ENCODE measurements at places on chromosomes 13 and 19.

- DNase-seq: no peak
These were observed 373.2 kb downstream of the PCDH17 start for GRCh38 chr13:58004751-58005150.

DNA sequence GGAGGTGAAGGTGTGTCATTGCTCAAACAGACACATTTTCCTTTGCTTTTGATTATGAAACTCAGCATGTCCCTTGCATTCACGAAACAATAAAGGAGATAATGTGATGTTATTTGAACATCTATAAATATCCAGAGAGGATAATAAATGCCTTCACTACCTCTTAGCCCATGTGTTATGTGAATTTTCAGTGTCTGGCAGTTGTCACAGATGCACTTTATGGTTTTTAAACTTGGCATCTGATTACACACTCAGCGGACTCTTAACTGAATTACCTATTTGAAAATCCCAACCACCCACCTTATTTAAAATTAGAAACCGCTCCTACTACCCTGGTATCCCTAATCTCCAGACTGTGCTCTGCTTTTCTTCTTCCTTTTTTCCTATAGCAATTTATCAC, 254.2 kb downstream of the COG6 start:
- DNase-seq: no peak

DNA sequence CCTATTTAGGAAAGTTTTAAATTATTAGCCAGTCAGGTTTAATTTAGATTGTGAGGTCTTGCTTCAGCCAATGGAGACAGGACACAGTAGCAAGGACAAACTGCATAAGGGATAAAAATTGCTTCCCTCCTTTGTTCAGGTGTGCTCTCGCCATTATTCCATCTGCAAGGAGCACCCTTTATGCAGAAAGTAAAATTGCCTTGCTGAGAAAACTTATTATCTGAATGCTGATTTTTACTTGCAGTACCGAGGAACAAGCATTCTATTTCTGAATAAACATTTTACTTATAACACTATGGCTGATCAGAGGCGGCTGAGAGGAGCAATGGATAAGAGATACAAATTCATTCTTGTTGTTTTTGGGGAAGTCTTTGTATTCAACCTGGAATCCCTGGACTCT, 8.0 kb downstream of the CYP4F22 start:
- no peak for DNase-seq

DNA sequence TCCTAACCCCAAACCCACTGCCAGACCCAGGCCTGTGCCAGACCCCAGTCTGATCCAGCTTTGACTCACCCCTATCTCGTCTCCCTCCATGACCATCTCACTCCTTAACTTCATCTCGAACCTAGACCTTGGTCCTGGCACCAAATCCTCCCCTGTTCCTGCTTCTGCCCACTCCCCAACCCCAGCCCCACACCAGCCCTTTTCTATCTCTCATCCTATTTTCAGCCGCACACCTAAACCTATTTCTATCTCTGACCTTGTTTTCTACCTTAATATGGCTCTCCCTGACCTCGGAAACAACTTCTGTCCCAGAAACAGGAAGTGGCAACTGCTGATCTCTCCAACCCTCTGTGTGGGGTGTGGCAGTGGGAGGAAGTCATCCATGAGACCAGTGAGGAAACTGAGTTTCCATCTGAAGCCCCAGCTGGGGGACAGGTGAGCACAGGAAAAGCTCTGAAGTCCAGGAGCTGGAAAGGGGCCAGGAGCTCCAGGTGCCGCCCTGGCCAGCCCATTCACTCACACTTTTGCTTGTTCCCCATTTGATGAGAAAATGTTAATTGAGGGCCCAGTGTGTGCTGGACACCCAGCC, 13.7 kb downstream of the PTH2 start:
- DNase-seq: no peak

DNA sequence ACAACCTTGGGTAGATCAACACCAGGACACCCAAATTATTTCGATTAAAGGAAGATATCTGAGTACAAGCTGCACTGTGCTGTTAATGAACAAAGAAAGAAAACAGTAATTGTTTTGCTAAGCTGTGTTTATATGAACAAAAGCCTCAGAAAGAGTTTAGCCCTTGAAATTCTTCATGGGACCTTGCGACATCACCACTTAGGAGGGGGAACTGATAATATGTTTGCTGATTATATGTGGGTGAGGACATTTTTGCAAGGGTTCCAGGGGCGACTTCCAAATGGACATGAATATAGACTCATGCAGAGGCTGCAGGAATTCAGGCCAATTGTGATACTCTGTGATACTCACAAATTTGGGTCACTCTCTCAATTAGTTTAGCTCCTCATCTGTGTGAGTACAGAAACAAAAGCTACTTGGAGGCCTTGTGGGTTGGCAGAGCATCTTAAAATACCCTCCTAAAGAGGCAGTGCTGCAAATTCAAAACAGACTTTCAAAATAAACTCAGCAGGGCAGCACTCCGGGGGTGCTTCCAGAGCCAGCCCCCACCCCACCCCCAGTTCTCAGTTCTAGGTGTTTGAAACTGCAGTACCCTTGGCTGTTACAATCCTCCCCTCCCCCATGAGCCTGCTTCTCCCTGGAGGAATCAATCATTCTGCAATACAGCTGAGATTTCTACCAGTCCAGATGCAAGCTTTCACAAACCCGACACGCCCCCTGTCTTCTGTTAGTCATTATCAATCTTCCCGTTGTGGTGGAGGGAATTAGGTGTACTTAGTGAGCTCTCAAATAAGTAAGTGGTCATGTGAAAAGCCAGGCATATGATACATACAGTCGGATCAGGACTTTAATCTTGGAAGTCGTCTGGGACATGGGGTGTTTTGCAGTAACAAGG, 97.0 kb upstream of the MBNL2 start:
- DNase-seq: no peak

DNA sequence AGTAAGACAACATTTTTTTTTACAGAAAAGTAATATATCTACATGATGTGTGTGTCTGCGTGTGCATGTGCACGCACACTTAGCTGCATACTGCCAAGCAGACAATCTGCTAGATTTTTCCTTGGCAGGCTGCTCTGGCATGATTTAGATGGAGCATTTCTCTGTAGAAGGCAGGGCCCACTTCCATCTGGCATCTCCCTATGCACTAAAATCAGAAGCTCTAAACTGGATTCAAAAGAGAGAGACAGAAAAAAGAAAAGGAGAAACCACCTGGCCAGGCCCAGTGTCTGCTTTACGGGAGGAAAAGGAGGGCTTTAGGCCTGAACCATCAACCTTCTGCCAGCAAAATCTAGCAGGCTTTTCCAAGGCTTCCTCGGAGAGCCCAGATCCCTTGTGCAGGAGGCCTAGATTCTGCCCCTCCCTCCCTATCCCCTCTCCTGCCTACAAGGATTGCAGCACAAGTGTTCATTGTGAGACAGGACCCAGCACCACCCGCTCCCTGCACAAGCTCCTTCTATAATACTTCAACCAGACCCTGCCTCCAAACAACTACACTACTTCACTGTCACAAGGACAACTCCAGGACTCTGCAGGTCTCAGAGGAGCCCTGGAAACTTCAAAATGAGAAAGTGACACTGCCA, 99.3 kb downstream of the DOCK9 start:
- DNase-seq: no peak

- DNase-seq: no peak
These were observed 441.4 kb upstream of the ZNF507 start for GRCh38 chr19:31903979-31904378.

DNA sequence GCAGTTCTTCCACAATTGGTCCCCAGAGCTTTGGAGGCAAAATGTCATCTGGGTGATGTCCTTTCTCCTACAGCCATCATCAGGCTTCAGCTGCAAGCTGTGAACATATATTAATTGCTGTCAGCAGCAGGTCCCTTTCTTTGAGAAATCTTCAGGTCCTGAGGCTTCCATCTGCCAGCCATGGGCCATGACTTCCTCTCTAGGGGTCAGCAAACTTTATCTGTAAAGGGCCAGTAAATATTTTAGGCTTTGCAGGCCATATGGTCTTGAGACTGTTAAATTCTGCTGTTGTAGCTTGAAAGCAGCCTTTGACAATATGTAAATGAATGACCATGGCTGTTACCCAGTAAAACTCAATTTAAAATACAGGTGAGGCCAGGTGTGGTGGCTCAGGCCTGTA, 27.1 kb downstream of the SERP2 start:
- DNase-seq: no peak

DNA sequence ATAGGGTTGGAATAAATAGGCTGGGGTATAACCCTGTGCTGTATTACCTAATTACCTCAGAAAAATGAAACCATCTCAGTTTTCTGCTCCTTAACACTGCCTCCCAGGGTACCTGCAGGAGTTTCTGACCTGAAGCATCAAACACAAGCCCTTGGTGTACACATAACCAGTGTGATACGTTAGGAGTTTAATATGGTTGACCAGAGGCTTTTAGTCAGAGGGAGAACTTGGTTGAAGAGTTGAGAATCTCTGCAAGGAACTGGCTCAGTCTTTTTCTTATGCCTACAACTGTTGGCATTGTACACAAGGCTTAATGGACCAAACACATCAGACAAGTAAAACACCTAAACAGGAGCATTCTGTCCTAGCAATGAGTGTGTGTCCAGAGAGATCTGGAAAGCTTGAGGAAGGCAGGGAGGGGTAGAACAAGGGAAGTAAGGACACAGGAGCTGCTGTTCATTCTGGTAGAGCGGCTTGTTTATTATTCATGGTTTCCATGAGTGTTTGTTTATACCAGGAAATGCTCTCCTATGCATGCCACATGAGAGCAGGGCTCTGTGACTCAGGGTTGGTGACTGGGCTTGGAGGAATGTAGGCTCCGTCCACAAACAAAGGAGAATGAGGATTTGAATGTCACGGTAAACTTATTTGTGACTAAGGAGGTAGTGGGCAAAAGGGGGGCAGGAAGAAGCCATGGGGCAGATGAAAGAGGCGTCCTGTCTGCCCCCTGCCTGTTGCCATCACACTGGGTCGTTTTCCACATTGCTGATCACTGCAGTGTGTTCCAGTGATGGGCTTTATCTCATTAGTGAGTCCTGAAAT, 11.9 kb upstream of the SPATA13 start:
- DNase-seq: no peak
